ENCODE measurements at places on chromosomes 13 and 19. TPM values are rescaled to one million over a fixed set of nuclear protein-coding genes. Genes with fewer than 3 reads are reported as not detected.

Gene ZIC2
- total RNA-seq = not detected

Gene FCAR
- total RNA-seq = 16.3 TPM

Gene ACP7
- not detected for total RNA-seq

Gene FGF21
- not detected for total RNA-seq

Gene ZSCAN4
- total RNA-seq = not detected

Gene ELOF1
- 35.0 TPM for total RNA-seq

Gene CCDC122
- total RNA-seq = 2.4 TPM

Gene LRRC63
- total RNA-seq = 0.19 TPM

Gene RDH8
- not detected for total RNA-seq

Gene ZSCAN5A
- 12.9 TPM for total RNA-seq

Gene PRSS57
- total RNA-seq = not detected

DNA sequence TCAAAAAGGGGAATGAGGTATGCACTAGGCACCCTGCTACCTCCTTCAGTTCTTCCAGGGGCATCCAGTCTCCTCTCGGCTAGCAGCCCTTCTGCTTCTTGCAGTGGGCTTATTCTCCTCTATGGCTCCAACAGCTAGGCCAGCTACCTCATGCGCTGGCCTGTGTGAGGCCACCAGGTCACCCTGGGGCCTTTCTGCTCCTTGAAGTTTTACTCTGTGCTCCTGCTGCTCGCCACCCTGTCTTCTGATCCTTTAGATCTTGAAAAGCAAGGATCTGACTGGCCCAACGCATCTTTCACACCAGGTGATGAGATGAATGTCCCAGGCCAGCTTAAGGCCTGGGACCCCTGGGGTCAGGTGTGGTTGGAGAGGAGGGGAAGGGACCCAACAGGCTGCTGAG, 66.2 kb downstream of the RUBCNL start:
- no peak for DNase-seq

DNA sequence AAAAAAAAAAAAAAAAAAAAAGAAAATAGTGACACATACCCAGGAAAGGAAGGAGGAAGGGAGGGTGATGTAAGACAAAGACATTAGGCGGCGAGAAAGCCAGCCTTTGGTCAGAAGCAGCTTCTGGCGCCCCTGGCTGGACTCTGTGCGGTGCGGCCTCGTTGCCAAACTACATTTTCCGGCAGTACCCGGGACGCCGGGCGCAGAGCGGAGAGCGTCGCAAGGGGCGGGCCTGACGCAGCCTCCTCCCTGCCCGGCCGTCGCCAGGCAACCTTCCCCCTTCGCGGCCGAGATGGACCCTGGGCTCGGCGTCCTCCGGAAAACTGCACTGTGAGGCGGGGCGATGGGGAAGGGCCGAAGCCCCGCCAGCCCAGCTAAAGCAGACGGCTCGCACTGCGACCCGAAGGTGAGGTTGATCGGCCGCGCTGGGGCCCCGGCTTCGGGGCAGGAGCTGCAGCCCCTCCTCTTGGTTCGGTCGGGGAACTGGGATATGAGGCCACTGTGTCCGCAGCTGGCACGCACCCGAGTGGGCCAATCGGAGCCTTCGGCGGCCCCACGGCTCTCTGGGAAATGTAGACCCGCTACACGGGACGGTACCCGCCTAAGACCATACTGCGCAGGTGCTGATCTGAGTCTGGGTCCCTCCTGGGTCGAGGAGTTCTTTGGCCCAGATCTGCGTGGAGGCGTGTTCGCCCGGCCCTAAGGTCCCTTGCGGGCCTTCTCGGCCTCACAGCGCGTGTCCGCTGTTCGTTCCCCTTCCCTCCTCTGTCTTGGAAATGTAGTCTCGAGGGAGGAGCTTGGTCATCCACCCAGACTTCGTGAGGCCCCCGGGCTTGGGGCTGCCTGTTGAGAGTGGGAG, 2.3 kb upstream of the MZF1 start:
- DNase-seq = peak; percentile 97

DNA sequence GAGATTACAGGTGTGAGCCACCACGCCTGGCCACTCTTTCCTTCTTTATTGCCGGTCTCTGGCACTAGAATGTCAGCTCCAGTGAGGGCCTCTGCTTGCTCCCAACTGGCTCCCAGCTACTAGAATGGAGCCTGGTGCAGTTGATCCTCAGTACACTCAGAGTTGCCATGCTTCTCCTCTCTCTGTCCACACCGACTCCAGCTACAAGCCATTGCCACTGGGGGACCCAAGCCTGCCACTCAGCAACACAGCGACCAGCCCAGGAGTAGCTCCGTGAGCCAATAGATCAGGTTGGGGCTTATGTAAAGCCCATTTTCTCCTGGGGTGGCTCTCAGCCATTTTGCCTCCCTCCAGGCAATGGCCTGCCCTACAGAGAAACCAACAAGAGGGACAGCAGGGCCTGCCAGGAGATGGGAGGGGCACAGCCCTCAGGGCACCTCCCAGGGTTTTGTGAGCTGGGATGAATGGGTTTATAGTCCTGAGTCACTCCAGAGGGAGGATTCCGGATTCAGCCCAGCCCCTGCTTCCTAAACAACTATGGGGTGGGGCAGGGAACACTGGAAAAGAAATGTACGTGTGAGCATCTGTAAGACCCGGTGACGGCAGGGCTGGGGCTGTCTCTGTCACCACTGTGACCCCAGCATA, 36.5 kb downstream of the OPA3 start:
- DNase-seq = no peak

GRCh38 chr13:101763191-101763590, 310.7 kb downstream of the ITGBL1 start:
- no peak for DNase-seq

GRCh38 chr19:17841810-17842662, 5.7 kb downstream of the JAK3 start:
- no peak for DNase-seq

- no peak for DNase-seq
Measured at GRCh38 chr19:18904334-18905057, 8.5 kb upstream of the CERS1 start.

- no peak for DNase-seq
Measured at GRCh38 chr13:76967031-76967430, 18.7 kb downstream of the ACOD1 start.

DNA sequence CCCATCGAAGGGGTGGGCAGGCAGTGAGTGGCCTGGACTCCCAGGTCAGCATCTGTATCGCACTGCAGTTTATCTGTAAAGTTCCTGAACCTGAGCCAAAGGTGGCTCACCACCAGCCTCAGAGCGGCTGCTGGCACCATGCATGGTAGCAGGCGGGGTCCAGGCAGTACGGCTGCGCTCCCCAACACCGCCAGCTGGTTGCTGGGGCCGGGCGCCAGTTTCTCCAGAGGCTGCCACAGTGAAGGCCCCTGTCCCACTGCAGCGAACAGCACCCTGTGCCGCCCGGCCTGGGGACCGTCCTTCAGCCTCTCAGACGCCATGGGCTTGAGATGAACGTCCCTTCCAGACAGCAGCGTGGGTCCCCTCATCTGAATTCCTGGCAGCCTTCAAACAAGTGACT, 109.8 kb downstream of the KDM4B start:
- no peak for DNase-seq

GRCh38 chr13:75079226-75079625, 402.7 kb downstream of the TBC1D4 start:
- DNase-seq = no peak

- DNase-seq = no peak
Measured at GRCh38 chr19:49145573-49146407, 9.4 kb downstream of the HRC start.

DNA sequence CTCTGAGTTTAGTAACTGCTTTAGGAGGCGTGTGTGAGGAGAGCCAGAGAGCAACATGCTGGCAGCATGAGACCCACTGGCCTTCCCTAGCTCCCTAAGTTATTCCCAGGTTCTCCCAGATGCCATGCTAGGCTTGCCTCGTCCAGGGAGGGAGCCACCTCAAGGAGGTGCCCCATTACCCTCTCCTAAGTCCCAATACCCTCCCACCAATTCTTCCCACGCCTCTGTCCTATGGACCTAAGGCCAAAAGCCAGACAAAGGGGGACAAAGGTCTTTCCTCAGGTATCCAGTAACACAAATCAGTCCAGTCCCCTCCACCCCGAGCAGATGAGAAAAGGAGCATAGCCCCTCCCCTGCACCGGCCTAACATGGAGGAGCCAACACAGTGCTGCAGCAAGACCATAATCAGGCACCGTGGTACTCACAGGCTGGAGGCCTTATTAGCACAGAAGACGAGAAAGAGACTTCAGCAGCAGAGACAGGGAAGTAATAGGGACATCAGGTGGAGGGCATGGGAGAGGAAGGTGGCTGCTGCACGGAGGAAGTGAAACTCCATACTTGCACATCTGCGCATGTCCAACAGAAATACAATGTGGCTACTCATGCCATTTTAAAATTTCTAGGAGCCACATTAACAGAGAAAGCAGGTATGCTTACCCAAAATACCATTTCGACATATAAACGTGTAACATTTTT, 46.3 kb downstream of the BRD4 start:
- no peak for DNase-seq

DNA sequence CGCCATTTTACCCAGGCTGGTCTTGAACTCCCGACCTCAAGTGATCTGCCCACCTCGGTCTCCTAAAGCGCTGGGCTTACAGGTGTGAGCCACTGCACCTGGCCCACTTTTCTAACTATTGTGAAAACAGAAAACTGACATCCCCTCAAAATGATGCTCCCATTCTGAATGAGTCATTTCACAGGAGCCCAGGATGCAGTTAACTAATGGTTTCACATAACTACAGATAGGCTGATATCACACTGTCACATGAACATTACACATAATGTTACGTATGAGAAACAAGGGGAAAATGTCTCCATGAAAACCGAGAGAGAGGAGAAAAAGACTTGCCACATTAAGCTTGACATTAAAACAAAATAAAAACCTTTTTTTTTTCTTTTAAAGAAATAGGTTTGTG, 37.5 kb downstream of the N4BP2L2 start:
- no peak for DNase-seq

DNA sequence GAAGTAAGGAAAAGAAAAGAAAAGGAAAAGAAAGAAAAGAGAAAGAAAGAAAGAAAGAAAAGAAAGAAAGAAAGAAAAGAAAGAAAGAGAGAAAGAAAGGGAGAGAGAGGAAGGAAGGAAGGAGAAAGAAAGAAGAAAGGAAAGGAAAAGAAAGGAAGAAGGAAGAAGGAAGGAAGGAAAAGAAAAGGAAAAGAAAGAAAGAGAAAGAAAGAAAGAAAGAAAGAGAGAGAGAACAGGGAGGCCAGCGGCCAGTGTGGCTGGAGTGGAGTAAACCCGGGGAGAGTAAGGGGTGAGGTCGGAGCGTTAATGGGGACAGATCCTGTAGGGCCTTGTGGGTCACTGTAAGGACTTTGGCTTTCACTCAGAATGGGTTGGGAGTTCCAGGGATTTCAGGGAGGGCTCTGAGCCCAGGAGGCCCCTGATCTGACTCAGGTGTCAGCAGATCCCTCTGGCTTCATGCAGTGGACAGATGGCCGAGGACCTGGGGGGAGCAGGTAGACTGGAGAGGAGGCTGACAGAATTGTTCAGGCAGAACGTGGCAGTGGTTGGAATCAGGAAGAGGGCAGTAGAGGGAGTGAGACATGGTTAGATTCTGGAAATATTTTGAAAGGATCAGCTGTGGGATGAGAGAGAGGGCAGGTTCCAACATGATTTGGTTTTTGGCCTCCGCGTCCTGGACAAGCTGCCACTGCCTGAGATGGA, 19.8 kb upstream of the FXYD3 start:
- DNase-seq = no peak

DNA sequence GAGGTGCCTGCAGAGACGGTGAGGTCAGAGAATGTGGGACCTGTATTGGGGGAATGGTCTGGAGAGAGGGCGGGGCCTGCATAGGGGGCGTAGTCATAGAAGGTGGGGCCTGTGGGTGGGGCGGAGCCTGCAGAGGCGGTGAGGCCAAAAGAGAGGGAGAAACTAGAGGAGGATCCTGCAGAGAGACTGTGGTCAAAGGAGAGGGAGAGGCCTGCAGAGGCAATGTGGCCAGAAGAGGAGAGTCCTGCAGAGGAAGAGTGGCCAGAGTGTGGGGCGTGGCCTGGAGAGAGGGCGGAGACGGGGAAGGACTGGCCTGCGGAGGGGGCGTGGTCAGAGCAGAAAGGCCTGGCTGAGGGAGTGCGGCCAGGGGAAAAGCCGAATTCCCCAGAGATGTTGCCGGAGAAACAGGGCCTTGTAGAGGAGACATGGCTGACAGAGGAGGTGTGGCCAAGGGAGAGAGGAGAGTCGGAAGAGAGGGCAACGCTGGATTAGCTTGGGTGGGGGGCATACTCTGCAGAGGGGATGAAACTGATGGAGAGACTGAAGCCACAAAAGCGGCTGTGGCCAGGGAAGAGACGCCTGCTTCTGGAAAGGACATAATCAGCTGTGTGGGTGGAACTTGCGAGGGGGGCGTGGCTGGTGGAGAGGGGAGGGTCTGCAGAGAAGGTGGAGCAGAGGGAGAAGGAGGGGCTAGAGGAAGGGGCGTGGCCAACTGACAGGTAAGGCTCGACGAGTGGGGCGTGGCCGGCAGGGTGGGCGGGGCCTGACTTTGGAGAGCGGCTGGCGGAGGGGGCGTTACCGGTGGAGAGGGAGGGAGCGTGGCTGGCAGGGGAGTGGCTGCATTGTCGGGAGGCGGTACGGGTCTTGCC, 2.5 kb downstream of the PRR36 start:
- no peak for DNase-seq

- DNase-seq = no peak
Measured at GRCh38 chr19:406971-407510, 1.9 kb downstream of the C2CD4C start.

DNA sequence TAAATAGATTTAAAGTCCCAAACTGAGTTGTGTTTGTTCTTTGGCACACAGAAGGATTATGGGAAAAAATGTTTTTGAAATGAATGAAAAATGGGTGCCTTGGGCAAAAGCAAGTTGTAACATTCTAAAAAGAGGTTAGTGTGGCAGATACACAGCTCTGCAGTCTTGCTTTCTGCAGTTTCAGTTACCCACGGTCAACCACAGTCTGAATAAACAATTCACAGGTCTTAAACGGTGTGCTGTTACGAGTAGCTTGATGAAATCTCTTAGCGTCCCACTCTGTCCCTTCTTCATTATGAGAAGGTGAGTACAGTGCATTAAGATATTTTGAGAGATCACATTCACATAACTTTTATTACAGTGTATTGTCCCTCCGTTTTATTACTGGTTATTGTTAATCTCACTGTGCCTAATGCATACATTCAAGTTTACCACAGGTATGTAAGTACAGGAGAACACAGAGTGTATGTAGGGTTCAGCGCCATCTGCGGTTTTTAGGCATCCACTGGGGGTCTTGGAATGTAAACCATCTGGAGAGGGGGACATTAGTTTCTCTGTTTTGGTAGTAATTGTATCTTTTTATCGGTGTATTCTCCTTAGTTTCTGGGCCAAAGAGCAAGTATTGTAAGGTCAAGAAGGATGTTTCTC, 8.1 kb downstream of the FARP1 start:
- no peak for DNase-seq

DNA sequence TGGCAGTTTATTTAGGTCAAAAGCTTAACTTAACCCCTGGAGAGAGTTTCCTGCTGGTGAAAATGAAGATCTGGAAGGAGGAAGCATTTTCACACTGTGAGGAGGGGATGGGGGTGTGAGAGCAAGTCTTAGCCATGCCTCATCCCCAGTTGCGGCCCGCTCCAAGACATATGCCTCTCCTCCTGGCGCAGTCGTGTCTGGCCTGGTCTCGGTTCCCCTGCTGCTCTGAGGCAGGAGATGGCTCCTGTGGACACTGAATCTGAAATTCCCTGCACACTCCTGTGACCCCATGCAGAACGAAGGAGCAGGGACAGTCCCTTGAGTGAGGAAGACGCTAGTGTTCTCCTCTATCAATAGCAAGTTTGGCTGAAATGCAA, 360 bp upstream of the ZNF69 start:
- DNase-seq = no peak
